K562 (cell line): ENCODE measurements at places on chromosomes 6 and 20. TPM values are rescaled to one million over a fixed set of nuclear protein-coding genes. Genes with fewer than 3 reads are reported as not detected.

DNA sequence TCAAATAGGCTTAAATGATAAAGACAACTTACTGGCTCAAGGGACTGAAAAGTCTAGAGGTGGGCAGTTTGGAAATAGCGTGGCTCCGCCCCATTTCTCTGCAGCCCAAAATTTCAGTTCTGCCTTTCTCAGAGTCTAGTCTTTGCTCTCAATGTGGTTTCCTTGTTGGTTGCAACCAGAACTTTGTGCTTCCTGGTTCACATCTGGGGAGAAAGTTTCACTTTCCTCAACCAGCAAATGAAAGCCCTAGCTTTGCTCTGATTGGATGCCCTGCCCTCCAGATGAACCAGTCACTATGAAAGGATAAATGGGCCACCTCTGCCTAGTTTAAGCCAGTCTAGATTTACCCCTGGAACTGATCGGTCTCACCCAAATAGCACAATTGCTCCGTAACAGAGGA, 14.9 kb downstream of the SYCP2L start:
- DNase-seq = no peak
- no peaks in the 10 kb centered on the region for H3K27me3 ChIP-seq
- H3K36me3 ChIP-seq = peaks cover 48% of the 10 kb centered on the region; the same call in 2 of the 3 replicates
- H3K4me1 ChIP-seq = no peaks in the 10 kb centered on the region
- no peak overlapping the region for H3K27ac ChIP-seq
- no peak overlapping the region for H3K4me3 ChIP-seq

DNA sequence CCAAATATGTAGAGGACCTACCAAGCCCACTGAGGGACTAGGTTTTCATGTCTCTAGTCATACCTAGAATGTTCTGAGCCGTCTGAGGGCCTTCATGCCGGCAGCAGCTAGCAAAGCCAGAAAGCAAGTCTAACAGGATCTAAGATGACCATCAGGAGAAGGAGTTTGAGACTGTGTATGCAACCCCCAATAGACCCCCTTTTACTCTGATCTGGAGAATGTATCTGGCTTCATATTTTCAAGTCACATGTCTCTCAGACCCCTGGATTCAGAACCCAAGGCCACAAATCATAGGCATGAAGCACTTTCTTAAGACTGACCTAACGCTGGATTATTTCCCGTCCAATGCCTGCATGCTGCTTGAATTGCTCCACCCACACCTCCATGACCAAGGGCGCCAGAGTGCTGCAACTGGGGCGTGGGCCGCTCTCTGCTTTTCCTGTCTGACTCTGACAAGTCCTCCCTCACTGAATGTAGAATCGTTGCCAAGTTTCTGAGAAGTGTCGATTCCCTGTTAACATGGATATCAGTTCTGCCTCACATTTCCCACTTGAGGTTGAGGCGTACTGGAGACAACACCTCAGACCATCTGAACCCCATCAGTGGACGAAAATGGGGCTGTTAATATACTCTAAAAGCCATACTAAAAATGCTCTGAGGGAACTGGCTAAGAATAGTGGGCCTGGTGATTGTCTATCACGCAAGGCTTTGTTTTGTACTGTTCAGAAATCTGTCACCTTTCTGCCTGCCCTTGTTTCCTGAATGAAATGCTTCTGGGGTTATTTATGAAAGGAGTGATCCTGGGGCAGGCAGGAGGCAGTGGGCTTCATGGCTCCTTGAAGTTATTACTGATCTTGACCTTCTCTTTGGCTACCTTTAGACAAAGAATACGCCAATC, 23.9 kb upstream of the ASXL1 start:
- no peaks in the 10 kb centered on the region for H3K27me3 ChIP-seq
- peak; percentile 61 for DNase-seq
- peak overlapping the region; percentile 78 for H3K27ac ChIP-seq
- peaks cover 21% of the 10 kb centered on the region; the same call in 2 of the 3 replicates for H3K36me3 ChIP-seq
- H3K4me3 ChIP-seq = no peak overlapping the region
- H3K4me1 ChIP-seq = peaks cover 33% of the 10 kb centered on the region

DNA sequence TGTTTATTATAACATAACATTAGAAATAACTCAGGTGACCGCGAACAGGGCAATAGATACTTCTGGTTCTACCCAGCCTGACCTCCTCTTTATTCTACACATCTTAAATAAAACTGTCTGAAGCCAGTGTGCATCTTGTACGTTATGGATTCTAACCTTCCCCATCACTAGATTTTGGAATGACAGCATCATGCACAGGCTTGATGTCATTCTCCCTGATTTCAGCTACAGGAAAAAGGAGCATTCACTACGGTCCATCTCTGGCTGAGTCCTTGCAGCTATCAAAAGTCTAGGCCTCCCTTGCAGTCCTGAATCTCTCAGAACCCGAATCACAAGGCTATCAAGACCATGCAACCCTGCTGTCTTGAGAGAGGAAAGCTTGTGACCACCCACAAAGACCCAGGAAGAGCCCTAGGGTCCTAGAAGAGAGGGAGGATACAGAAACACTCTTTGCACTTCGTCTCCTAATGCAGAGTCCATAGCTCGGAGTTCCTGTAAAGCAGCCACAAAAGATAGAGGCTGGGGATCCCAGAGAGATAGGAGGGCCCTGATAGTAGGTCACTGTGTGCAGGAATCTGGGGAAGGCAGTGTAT, 845 bp downstream of the HLA-DPA1 start:
- no peak overlapping the region for H3K4me3 ChIP-seq
- no peaks in the 10 kb centered on the region; the same call in 2 of the 3 replicates for H3K4me1 ChIP-seq
- DNase-seq = no peak
- peaks cover 8% of the 10 kb centered on the region; the same call in 1 of the 3 replicates for H3K27me3 ChIP-seq

The TCF21 gene
- not detected in 2 replicates for total RNA-seq

DNA sequence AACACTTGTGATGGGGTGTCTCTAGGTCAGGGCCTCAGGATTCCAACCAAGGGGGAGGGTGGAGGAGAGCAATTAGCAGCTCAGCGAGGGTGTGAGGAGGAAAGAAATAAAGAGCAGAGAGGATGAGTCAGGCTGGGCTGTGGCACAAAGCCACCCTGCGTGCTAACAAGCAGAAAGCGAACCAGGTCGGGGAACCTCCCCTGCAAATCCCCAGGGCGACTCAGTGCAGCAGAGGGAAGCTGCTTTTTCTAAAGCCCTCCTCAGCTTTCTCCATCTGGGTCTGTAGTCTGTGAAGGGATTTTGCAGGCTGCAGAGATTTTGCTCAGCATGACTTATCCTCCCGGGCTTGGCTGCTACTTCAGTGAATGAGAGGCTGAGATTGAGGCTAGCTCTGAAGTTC, 6.6 kb upstream of the SPO11 start:
- peaks cover 35% of the 10 kb centered on the region; the same call in 2 of the 3 replicates for H3K27me3 ChIP-seq
- DNase-seq = no peak
- H3K4me3 ChIP-seq = no peak overlapping the region
- no peak overlapping the region for H3K27ac ChIP-seq
- no peaks in the 10 kb centered on the region for H3K4me1 ChIP-seq

GRCh38 chr6:40325041-40325440, 262.1 kb downstream of the LRFN2 start:
- H3K27me3 ChIP-seq = peaks cover 4% of the 10 kb centered on the region; the same call in 2 of the 3 replicates
- no peak overlapping the region for H3K27ac ChIP-seq
- no peak overlapping the region for H3K4me3 ChIP-seq
- no peak for DNase-seq

GRCh38 chr6:168343239-168344150, 23.9 kb upstream of the DACT2 start:
- H3K27me3 ChIP-seq = peaks cover 82% of the 10 kb centered on the region
- H3K36me3 ChIP-seq = no peaks in the 10 kb centered on the region
- no peak overlapping the region for H3K27ac ChIP-seq
- no peaks in the 10 kb centered on the region for H3K4me1 ChIP-seq

The AIG1 gene
- 85.2 and 89.8 TPM in 2 replicates for total RNA-seq

The GTF2H4 gene
- total RNA-seq = 70.6 and 80.5 TPM in 2 replicates

DNA sequence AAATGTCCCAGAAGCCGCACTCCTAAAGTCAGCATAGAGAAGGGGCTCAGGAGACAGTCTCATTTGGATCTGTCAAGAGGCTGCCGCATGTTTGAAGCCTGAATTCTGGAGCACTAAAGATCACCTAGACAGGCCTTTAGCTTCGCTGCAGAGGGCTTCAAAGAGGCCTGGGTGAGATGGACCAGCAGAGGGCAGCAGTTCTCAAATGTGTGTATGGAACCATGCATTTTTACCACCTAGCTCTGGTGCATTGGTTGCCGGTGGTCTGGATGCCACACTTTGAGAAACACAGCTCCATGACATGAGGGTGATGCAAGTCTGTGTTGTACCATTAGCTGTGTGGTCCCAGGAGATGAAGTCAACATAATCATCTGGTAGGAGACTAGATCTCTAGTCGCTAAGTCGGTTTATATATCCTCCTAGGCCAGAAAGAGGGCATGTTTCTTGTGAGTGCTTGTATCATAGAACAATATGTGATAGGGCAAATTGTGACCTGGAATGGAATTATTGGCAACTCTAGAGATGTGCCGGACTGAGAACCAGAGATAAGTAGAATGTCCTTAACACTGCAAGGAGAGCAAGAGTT, 64.8 kb downstream of the KIAA0319 start:
- no peak overlapping the region for H3K4me3 ChIP-seq
- H3K36me3 ChIP-seq = no peaks in the 10 kb centered on the region
- peaks cover 14% of the 10 kb centered on the region for H3K27me3 ChIP-seq
- H3K27ac ChIP-seq = no peak overlapping the region

- no peak overlapping the region for H3K4me3 ChIP-seq
- H3K27me3 ChIP-seq = no peaks in the 10 kb centered on the region
- no peaks in the 10 kb centered on the region for H3K36me3 ChIP-seq
Measured at GRCh38 chr20:22080985-22081384, 375.5 kb downstream of the PAX1 start.

The FAM83C gene
- not detected in 2 replicates for total RNA-seq

- no peak for DNase-seq
- no peaks in the 10 kb centered on the region for H3K4me1 ChIP-seq
- no peak overlapping the region for H3K27ac ChIP-seq
- H3K27me3 ChIP-seq = no peaks in the 10 kb centered on the region
- H3K36me3 ChIP-seq = no peaks in the 10 kb centered on the region
Measured at GRCh38 chr6:137122612-137123011, 50.8 kb downstream of the IL22RA2 start.

GRCh38 chr20:9038791-9039535, 29.9 kb upstream of the PLCB4 start:
- no peaks in the 10 kb centered on the region for H3K27me3 ChIP-seq
- no peak overlapping the region for H3K27ac ChIP-seq
- no peaks in the 10 kb centered on the region for H3K36me3 ChIP-seq
- DNase-seq = no peak
- H3K4me3 ChIP-seq = no peak overlapping the region
- peaks cover 2% of the 10 kb centered on the region; the same call in 2 of the 3 replicates for H3K4me1 ChIP-seq

DNA sequence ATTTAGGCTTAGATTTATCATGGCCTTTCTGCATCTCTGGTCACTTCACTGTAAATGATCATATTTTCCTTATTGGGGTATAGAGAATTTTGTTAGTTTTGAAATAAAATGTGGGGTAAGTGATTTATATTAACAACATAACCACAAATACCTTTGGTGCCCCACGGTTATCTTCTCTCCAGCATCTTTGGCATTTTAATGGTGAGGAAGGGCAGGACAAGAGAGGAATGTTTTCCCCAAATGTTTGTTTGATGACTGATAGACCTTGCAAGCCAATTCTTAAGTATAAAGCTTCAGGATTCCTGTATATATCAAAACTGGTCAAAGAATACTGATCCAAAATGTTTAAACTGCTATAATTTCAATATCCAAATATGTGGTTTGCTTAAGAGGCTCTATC, 171.6 kb upstream of the SMLR1 start:
- no peak overlapping the region for H3K4me3 ChIP-seq
- no peaks in the 10 kb centered on the region for H3K4me1 ChIP-seq
- no peaks in the 10 kb centered on the region for H3K27me3 ChIP-seq
- DNase-seq = no peak
- H3K36me3 ChIP-seq = no peaks in the 10 kb centered on the region
- no peak overlapping the region for H3K27ac ChIP-seq

The OR2B6 gene
- 4.2 and 4.4 TPM in 2 replicates for total RNA-seq

The ITCH gene
- total RNA-seq = 40.2 and 41.6 TPM in 2 replicates

GRCh38 chr6:91240878-91241603, 654.2 kb upstream of the MAP3K7 start:
- H3K4me1 ChIP-seq = no peaks in the 10 kb centered on the region
- no peak overlapping the region for H3K27ac ChIP-seq
- H3K27me3 ChIP-seq = no peaks in the 10 kb centered on the region
- H3K36me3 ChIP-seq = no peaks in the 10 kb centered on the region
- no peak for DNase-seq

DNA sequence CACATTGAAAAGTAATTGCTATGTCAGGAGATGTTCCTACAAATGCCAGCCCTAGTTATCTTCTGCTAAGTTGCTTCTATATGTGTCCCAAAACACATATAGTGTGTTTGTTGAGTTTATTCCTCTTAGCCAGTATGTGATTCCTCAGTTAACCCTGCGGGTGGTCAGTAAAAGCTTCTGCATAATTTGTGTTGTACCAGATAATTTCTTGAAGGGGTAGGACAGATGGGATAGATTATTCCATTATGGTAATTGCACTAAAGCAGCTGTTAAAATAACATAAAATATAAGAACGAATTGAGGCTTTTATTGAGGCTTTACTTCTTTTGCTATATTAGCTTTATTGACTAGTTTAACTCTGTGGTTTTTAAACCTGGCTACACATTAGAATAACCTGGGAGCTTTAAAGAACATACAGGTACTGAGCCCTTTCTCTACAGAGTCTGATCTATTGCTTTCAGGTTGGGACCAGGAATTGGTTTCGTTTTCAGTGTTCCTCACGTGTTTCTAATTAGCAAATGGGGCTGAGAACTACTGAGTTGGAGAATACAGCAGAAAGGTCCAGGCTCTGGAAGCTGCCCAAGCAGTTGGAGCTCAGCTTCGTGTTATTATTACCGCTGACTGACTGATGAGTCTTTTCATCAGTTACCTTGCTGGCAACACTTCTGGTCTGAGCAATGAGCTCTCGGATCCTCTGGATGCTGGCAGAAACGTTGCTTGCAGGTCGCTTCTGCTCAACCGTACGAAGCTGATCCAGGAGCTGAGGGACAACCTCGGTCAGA, 56.9 kb downstream of the FAM229B start:
- no peak overlapping the region for H3K27ac ChIP-seq
- no peaks in the 10 kb centered on the region for H3K4me1 ChIP-seq
- peaks cover 6% of the 10 kb centered on the region; the same call in 1 of the 2 replicates for H3K27me3 ChIP-seq
- H3K36me3 ChIP-seq = no peaks in the 10 kb centered on the region

- H3K36me3 ChIP-seq = no peaks in the 10 kb centered on the region
- peaks cover 5% of the 10 kb centered on the region for H3K4me1 ChIP-seq
- H3K27ac ChIP-seq = peak overlapping the region; percentile 22; the same call in 2 of the 3 replicates
Measured at GRCh38 chr6:139823808-139824126, 449.3 kb upstream of the CITED2 start.

- peaks cover 11% of the 10 kb centered on the region for H3K4me1 ChIP-seq
- no peaks in the 10 kb centered on the region for H3K36me3 ChIP-seq
- DNase-seq = no peak
- H3K27me3 ChIP-seq = peaks cover 9% of the 10 kb centered on the region; the same call in 2 of the 3 replicates
- no peak overlapping the region for H3K27ac ChIP-seq
- H3K4me3 ChIP-seq = no peak overlapping the region
Measured at GRCh38 chr6:132401618-132402285, 477 bp upstream of the MOXD1 start.

GRCh38 chr6:19905584-19905983, 68.4 kb downstream of the ID4 start:
- H3K27me3 ChIP-seq = no peaks in the 10 kb centered on the region
- no peaks in the 10 kb centered on the region for H3K4me1 ChIP-seq
- no peak overlapping the region for H3K4me3 ChIP-seq
- no peak for DNase-seq
- no peaks in the 10 kb centered on the region for H3K36me3 ChIP-seq
- H3K27ac ChIP-seq = no peak overlapping the region
